Peyer's patch (tissue), 4 donors: ENCODE measurements at places on chromosomes 5 and 9. TPM values are rescaled to one million over a fixed set of nuclear protein-coding genes. Genes with fewer than 3 reads are reported as not detected.

DNA sequence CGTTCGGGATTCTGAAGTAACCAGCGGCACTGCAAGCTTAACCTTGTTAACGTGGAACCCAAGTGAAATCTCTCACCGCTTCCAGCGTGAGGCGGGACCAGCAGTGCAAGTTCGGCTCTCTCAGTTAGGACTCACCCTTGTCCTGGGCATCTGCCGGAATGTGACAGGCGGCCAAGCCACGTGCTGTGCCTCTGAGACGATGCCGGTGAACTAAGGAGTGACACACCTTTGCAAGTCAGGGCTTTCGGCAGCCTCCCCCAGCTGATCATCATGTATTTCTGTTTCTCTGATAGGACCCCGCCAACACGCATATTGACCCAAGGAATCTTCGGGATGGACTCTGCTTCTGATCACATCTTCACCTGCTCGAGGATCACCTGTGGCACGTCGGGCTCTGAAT, 415.0 kb upstream of the IRX1 start:
- DNase-seq: no peak

The PHF24 gene
- not detected for total RNA-seq

The PRELID2 gene
- total RNA-seq: 110 TPM

- no peak for DNase-seq
Measured at GRCh38 chr5:151033217-151033934, 13.0 kb downstream of the GPX3 start.

DNA sequence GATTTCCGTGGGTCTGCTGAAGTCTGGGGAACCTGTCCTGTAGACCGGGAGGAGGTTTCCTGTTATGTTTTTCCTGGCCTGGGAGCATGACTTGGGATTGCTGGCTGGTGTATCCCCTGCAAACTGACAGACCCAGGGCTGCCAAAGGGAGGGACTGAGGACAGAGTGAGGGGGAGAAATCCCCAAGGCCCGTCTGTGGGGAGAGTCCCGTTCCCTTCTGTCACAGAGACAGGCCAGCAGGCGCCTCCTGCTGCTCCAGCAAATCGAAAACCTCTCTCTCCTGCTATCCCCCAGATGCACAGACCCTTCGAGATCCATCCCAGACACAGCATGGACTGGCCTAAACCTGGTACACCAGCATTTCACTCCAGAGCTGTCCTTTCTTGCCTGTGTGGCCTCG, 56.2 kb upstream of the ALDH1B1 start:
- DNase-seq: no peak

- no peak for DNase-seq
Measured at GRCh38 chr9:85156652-85157051, 487.1 kb downstream of the NTRK2 start.

DNA sequence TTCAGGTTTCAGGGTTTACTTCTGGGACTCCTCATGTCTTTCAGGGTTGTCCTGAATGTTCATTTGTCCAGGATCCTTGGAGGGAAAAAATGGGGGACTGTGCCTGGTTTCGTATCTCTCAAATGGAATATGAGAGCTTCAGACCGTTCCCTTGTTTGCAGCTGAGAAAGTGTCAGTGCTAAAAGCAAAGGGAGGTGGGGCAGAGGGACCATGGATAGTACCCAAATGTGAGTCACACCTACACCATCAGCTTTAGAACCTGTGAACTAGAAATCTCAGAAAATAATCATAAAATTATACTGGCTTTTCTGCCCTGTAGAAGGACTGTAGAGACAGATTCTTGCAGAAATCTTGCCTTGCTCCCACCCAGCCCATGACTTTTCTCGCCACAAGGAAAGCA, 84.3 kb upstream of the TAF11L2 start:
- no peak for DNase-seq

The NDUFA8 gene
- total RNA-seq: 38.9 TPM

GRCh38 chr5:150530951-150531588, 23.1 kb downstream of the NDST1 start:
- no peak for DNase-seq

DNA sequence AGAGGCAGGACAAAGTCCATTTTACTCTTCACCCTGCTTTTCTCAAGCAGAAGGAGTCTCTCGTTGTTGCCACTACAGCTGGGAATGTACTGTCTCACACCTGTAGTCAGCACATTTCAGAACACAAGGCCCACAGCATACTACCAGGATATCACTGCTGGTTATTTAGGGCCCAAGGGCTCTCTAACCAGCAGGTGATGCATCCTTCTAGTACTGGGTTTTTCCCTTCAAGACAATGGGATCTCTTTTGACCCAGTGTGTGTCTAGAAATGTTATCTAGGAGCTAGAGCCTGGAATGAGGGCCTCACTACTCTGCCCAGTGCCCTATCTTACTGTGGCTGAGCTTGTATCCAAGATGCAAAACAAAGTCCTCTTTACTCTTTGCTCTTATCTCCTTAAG, 235.1 kb upstream of the PRR16 start:
- DNase-seq: no peak
